GM04503 (cell line): ENCODE measurements at places on chromosomes 7 and 10.

GRCh38 chr10:118958984-118959925 is 70.3 kb upstream of the NANOS1 start:
- DNase-seq: peak; percentile 48

GRCh38 chr7:129053938-129054437 is 923 bp downstream of the TNPO3 start:
- DNase-seq: no peak

GRCh38 chr10:92897916-92898315 is 49.6 kb downstream of the EXOC6 start:
- no peak for DNase-seq

- DNase-seq: no peak
These were observed 36.3 kb downstream of the AKR1B1 start for GRCh38 chr7:134422638-134423037.

DNA sequence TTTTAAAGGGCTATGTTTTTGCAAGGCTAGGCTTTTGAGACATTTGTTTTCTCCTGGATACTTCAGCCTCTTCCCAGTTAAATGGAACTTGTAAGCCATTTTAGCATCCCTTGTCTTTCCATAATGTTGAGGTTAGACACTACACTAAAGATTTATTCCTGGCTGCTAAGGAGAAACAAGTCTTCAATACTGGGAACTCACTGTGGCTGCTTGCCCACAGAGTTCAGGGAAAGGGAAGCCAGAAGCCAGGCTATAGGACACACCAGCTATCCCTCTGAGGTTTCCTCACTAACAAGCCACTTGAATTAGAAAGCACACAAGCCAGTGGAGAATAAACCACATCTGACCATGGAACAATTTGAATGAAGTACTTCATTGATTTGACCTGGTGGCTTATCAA is 421.7 kb upstream of the CHRM2 start:
- DNase-seq: no peak

DNA sequence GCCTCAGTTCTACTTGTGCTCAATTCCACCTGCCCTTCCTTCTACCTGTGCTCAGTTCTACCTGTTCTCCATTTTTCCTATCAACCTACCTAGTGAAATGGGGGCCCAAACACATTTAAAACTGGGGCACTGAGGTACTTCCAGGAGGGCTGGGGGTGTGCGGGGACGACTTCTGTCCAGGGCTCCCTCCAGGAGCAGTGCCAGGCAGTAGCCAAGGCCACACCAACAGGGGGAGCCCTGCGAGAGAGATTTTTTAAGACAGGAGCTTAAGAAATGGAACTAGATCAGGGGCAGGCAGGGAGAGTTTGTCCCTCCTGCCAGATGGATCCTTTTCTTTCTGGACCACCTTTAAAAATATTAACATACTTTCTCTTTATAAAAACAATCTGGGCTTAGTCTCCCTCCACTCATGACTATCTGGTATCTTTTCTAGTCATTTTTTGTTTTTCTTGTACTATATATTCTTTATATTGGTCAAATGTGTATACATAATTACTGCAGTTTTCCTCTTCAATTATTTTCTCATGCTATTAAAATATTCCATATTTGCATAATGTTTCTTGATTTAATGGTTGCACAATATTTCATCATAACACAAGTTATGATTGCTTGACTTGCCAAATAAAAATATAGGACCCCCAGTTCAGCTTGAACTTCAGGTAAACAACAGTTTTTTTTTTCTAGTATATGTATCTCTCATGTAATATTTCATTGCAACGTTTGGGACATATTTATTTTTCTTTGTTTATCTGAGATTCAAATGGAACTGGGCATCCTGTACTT is 47.3 kb upstream of the INSYN2A start:
- no peak for DNase-seq

DNA sequence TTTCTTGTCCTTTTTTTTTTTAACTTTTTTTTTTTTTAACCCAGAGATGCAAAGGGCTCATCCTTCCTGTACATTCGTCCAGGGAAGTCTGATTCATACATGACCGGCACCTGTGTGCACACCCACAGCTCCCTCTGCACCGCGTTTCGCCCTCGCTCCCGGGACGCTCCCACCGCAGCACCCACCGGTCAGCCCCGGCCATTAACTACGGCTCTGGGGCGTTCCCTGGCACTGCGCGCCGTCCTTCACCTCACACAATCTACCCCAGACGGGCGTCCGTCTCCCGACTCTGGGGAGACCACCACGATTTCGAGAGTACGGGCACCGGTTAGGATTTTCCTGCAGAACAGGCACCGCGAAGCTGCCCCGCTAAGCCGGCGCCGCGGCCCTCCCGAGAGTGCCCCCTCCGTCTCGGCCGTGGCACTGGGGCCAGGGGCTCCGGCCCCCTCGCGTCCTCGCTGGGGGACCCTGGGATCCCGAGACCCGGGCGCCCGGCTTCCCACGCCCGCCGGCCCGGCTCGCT is 452 bp downstream of the ATE1 start:
- DNase-seq: no peak

DNA sequence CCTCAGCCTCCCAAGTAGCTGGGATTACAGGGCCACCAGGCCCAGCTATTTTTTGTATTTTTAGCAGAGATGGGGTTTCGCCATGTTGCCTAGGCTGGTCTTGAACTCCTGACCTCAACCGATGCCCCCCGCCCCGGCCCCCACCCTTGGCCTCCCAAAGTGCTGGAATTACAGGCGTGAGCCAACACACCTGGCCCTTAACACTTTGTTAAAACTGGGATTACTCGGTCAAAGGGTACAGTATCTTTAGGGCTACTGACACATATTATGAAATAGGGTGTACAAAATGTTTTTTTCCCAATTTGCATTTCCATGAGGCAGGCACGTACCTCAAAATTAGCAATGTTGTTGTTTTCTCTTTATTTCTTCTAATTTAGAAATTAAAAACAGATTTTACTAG is 11.5 kb downstream of the NUDT5 start:
- DNase-seq: no peak

- DNase-seq: no peak
These were observed 303.5 kb downstream of the OTUD1 start for GRCh38 chr10:23742368-23742767.

GRCh38 chr7:16412274-16413254 is 8.8 kb downstream of the CRPPA start:
- DNase-seq: no peak

DNA sequence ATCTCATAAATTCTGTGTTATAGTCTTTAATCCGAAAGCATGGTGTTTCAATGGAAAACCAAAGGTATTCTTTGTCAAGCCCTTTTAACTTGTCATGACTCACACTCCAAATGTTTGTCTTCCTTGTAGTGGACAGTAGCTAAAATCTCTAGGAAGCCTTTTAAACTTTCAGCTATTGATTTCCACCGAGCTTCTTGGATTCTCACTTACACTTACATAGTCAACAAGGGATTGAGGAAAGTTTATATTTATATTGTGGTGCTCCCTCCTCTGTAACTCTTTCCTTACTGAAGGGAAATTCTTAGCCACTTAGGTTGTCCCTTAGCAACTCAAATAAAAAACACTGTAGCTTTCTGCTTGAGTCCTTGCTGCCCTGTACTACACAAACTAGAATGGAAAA is 31.2 kb upstream of the GPR37 start:
- DNase-seq: no peak

- DNase-seq: no peak
These were observed 646.2 kb upstream of the GRM3 start for GRCh38 chr7:85997515-85997914.

DNA sequence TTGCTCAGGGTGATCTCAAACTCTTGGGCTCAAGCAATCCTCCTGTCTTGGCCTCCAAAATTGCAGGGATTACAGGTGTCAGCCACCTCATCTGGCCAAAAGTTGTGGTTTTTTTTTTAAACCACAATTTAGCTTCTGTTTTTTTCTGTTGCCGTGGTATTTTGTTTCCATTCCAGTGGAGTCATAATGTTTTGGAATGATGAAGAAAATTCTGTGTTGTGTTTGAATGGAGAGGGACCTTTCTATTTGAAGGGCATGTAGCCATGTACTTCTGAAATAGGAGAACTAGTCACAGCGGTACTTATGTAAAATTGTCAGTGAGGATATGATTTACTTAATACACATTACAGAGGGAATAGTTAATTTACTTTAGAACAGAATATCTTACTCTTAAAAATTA is 201.3 kb downstream of the ARL4A start:
- DNase-seq: peak; percentile 50

DNA sequence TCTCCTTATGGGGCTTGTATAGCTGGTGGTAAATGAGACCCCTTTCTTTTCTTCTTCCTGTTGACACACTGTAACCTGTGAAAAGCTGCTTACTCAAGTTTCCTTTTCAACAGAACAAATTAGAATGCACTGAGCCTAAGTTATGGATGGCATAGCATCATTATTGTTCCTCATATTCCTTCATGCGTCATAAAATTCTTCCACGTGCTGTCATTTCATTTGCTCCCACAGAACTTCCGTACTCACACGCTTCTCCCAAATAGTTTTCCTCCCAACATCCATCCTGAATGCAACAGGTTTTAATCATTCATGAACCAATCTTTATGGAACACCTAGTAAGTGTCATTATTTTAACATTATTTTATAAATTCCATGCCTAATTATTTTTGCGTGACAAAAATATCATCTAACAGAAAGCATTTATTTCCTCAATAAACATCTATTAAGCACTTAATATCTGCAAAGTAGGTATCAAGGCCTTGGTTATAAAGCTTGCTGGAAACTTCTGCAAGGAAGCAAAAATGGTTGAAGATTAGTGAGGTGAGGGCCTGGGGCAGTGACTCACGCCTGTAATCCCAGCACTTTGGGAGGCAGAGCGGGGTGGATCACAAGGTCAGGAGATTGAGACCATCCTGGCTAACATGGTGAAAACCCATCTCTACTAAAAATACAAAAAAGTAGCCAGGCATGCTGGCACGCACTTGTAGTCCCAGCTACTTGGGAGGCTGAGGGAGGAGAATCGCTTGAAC is 18.9 kb upstream of the SEPTIN7 start:
- DNase-seq: no peak
